Thymus (tissue), 14 donors: ENCODE measurements at places on chromosomes 2 and 18.

DNA sequence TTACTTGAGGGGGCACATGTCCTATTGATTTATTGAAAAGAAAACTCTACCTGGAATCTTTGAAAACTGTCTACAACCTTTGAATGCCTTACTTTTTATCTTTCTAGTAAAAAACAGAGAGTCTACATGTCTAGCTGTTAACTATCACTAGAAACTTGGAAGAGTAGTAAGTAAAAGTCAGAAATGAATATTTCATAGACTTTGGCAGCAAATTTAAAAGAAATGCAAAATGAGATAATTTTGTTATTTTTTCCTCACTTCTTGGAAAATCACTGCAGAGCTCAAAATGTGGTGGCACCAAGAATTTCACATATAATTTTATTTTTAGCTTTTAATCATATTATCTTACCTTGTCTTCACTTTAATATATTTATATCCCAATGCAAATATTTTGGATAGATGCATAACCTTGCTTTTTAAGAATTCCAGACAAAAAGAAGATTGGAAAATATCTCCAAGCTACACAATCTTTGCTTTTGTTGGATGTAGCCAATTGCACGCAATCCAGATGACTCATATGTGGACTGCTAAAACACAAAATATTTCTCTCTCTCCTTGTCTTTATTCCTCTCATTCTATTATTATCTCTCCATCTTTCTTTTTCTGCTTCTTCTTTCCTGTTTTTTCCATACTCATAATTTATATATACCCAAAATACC, 92.2 kb upstream of the DSEL start:
- H3K4me3 ChIP-seq, result no peak overlapping the region
- DNase-seq, result no peak
- no peaks in the 10 kb centered on the region for H3K4me1 ChIP-seq

GRCh38 chr2:98895901-98896300, 40.1 kb downstream of the CRACDL start:
- H3K4me1 ChIP-seq, result no peaks in the 10 kb centered on the region
- H3K27ac ChIP-seq, result no peak overlapping the region
- no peak for DNase-seq
- H3K36me3 ChIP-seq, result no peaks in the 10 kb centered on the region
- no peaks in the 10 kb centered on the region for H3K27me3 ChIP-seq

DNA sequence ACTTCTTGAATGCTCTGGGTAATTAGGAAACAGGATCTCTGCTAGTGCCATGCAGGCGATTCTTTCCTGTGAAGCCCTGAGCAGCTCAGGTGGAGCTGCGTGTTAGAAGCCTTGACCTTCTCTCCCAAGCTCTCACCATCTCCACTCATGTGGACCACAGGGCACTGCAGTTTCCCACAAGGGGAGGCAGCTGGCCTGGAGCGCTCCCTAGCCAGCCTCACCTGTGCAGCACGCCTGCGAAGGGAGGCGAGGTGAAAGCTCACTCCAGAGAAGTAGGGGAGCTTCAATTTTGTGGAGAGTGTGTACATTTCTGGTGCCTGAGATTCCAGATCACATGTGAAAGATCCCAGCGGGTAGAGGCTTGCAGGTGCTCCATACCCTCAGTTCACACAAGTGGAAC, 11.1 kb upstream of the HES6 start:
- no peak overlapping the region for H3K27ac ChIP-seq
- H3K36me3 ChIP-seq, result peaks cover 42% of the 10 kb centered on the region
- no peak overlapping the region for H3K4me3 ChIP-seq
- no peak for DNase-seq

GRCh38 chr2:144471305-144472045, 48.4 kb downstream of the ZEB2 start:
- no peaks in the 10 kb centered on the region for H3K36me3 ChIP-seq
- H3K27me3 ChIP-seq, result no peaks in the 10 kb centered on the region

DNA sequence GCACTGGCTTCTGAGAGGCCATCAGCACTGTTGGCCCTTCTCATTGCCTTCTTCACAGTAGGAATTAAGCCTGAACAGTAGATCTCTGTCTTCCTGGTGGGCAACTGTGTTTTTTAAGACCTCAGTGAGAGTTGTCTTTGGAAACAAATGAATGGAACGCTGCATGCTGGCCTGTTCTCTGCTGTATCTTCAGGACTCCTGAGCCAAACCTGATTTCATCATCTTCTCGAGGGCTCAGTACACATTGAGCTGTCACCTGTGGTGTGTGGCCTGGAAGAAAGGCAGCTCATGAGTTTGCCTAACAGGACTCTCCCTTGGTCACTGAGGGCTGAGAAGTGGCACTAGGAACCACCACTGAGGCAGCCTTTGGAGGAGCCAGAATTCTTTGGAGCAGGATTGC, 39.7 kb downstream of the SH3RF3 start:
- no peak overlapping the region for H3K4me3 ChIP-seq
- no peak overlapping the region for H3K27ac ChIP-seq
- DNase-seq, result no peak
- H3K36me3 ChIP-seq, result no peaks in the 10 kb centered on the region

DNA sequence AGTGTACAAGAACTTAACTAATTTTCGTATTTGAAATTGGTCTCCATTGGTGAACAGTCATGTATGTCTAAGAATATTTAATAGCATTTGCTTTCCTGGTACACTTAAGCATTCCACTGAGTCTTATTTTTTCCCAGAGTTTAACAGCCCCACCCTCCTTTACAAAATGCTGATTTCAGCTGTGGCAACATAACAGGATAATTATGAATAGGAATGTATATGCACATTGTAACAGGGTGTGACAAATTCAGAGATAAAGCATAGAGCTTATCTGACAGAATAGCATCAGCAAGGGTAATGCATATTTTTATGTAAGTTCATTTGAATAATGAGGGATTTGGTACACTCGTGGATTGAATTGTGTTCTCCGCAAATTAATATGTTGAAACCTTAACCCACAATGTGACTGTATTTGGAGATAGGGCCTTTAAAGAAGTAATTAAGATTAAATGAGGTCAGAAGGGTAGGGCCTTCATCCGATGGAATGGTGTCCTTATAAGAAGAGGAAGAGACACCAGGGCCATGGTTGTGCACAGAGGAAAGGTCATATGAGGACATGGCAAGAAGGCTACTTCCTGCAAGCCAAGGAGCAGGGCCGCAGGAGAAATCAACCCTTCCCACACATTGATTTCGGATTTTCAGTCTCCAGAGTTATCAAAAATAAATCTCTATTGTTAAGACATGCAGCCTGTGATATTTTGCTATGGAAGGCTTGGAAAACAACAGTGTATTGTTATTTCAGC, 439.7 kb upstream of the CDH20 start:
- no peaks in the 10 kb centered on the region for H3K27me3 ChIP-seq
- no peaks in the 10 kb centered on the region for H3K36me3 ChIP-seq
- H3K4me3 ChIP-seq, result no peak overlapping the region
- no peaks in the 10 kb centered on the region for H3K4me1 ChIP-seq
- DNase-seq, result no peak

- H3K27me3 ChIP-seq, result no peaks in the 10 kb centered on the region
- H3K27ac ChIP-seq, result no peak overlapping the region
- no peaks in the 10 kb centered on the region for H3K36me3 ChIP-seq
- H3K4me1 ChIP-seq, result no peaks in the 10 kb centered on the region
- H3K4me3 ChIP-seq, result no peak overlapping the region
Observed at GRCh38 chr18:30987467-30988241, 54.9 kb downstream of the DSC3 start.
